ENCODE measurements at places on chromosomes 4 and X.

GRCh38 chr4:114807759-114808404 is 209.3 kb downstream of the UGT8 start:
- peak; percentile 25 for DNase-seq

DNA sequence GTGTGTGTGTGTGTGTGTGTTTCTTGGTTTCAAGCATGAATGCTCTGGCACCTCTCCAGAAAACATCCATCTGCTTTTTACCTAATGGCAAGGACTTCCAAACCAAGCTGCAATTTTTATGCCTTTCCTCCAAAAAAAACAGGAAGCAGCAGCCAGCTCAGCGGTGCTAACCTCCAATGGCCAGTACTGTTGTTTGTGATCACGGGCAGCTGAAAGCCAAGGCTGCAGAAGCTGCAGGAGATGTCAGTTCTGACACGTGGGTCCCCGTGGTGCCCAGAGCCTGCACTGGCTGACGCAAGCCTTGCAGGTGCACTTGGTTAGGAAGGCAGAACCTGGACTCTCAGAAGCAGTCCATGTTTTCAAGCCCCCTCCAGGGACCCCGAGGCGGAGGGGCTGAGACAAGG is 313.6 kb upstream of the DDX53 start:
- DNase-seq = no peak

DNA sequence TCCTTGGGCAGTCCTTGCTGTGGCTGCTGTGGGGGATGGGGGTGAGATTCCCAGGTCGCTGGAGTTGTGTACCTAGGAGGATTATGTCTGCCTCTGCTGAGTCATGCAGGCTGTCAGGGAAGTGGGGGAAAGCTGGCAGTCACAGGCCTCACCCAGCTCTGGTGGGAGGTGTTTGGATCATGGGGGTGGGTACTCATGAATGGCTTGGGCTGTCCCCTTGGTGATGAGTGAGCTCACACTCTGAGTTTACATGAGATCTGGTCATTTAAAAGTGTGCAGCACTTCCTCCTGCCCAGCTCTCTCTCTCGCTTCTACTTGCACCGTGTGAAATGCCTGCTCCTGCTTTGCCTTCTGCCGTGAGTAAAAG is 24.6 kb upstream of the PDLIM3 start:
- no peak for DNase-seq

DNA sequence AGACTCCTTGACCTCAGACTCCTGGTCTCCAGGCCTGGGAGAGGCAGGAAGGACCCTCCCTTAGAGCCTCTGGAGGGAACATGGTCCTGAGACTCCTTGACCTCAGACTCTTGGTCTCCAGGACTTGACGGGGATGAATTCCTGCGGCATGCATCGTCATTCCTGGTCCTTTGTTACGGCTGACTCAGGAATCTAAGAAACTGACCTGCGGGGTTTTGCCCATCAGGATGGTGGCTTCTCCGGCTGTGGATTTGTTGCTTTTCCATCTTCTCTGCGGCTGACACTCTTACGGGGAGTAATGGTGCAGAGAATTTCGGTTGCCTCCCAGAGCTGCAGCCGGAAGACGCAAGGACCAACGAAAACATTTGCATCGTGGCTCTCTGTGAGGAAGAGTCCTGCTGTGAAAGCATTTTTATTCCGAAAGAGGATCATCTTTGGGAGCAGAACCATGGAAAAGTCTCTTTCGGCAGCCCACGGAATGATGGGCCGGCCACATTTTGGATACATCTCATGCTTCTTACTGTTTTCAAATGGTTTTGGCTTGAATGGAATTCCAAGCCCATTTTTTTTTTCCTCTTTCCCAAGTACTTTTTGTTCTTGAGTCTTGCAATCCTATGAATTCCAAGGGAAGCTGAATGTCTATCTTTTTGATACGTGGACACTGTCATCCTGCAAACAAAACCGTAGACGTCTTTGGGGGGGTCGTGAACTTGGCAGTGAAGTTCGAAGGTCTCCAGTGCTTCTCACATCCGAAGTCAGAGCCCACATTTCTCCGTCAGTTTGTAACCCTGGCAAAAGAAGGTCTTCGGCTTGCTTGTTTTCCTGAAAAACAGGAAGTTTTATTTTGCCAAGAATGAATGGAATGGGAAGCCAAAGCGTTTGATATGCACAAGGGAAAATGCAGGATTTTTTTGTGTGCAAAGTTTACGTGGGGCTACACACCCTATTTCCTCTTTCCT is 36.5 kb downstream of the SHOX start:
- DNase-seq = no peak

- DNase-seq = peak; percentile 2
Observed at GRCh38 chr4:79575709-79576428, 167.8 kb upstream of the GK2 start.

- no peak for DNase-seq
Observed at GRCh38 chr4:55330241-55330640, 15.8 kb upstream of the SRD5A3 start.

GRCh38 chr4:79588679-79589078 is 180.7 kb upstream of the GK2 start:
- DNase-seq = no peak

DNA sequence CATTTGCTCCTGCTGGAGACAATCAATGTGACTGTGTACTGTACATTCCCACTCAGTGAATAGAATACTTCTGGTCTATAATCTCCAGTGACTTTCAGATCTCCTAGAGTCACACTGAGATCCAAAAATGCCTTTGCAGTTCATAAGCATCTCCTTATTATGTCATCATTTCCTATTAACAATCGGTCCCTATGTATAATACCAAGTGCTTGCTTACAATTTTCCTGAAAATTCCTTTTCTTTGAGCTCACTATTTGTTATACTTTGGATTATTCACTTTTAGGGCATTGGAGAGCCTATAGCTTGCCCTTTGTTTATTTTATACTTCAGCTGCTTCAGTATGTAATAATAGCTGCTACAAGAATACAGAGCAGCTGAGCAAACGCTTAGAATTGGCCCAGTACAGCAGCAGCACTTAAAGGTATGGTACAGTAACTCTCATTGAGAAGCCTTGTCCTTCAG is 313.0 kb downstream of the DCTD start:
- DNase-seq = peak; percentile 22

- DNase-seq = no peak
Observed at GRCh38 chr4:89109841-89110540, 1.3 kb upstream of the TIGD2 start.

DNA sequence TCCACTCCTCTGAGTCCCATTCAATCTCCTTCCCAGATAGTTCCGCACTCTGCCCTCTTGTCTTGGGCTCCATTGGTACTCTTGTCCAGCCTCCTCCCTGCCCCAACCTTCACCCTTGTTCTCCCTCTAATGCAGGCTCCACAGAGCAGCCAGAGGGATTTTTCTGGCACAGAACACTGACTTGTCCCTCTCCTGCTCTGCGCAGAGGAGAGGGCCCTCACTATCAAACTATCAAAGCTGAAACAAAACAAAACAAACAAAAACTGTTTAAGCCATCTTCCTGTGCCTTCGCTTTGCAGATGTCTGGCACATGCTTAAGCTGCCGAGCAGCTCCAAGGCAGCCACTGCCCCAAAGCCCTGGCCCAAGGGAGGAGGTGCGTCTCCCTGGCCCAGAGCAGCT is 2.9 kb downstream of the CNGA2 start:
- no peak for DNase-seq

GRCh38 chr4:105149771-105150170 is 3.1 kb downstream of the TET2 start:
- DNase-seq = no peak

- no peak for DNase-seq
Observed at GRCh38 chr4:184154199-184154598, 63.5 kb downstream of the ENPP6 start.

DNA sequence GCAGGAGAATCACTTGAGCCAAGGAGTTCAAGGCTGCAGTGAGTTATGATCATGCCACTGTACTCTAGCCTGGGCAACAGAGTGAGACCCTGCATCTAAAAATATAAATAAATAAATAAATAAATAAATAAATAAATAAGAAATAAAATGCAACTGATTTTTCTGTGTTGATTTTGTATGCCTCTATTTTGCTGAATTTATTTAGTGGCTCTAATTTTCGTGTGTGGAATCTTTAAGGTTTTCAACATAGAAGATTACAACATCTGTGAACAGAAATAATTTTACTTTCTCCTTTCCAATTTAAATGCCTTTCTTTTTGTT is 30.9 kb upstream of the ABCG2 start:
- DNase-seq = no peak

- peak; percentile 78 for DNase-seq
Observed at GRCh38 chr4:67885762-67886161, 2.0 kb upstream of the TMPRSS11D start.
